Activated CD4-positive, CD25-positive, alpha-beta regulatory T cell (primary cell): ENCODE measurements at places on chromosomes 3 and 15.

DNA sequence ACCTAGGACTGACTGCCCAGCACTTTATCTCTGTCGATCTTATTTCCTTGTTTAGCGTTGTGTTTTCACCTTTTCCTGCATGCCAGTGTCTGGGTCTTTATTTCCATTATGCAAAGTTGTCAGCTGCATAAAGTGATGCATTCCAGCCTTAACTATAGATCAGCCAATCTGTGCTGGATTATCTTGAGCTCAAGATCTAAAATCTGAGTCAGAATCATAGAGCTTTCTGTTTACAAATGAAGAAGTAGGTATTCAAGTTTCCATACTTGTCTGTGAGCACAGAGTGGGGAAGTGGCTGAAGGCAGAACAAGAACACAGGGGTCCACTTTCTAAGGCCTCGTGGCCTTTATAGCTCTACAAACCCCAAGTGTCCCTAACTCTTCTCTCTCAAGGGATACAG is 82.4 kb upstream of the PLCL2 start:
- DNase-seq = no peak

DNA sequence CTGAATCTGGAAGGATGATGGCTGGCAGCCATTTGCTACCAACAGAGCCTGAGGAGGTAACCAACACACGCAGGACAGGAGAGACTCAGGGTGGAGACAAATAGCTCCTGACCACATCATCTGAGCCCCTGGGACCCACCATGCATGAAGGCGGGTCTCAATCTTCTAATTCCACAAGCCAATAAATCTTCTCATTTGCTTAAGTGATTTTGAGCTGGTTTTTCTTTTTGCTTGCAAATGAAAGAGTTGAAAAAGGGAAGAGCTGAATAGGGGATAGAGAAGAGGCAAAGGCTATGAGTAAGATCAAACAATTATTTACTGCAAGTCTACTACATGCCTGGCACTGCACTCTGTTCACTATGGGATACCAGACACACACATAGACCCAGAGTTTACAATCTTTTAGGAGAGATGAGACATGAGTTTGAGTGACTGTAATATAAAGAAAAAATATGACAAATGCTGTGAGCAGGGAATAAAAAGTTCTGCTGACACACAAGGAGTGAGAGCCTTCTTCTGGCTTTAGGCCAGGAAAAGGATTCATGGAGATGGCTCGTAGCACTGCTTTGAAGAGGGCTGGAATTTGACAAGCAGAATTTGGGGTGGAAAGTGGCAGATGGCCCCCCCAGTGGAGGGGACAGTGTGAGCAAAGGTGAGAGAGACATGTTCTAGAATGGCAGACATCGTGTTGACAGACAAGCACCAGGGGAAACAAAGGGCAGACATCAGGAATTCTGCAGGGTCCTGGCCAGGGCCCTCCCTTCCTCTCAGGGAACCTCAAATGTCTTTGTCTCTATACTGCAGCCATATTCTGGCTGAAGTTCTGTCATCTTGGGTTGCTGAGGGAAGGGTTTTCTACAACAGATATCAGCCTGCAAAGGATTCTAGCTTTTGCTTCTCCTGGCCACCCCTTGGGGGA is 69.8 kb upstream of the WNT5A start:
- DNase-seq = no peak

GRCh38 chr3:65277798-65278197 is 590.0 kb upstream of the ADAMTS9 start:
- DNase-seq = no peak

- no peak for DNase-seq
Measured at GRCh38 chr3:158810823-158811724, 9.2 kb downstream of the MFSD1 start.

- DNase-seq = no peak
Measured at GRCh38 chr3:144237351-144237750, 265.7 kb downstream of the DIPK2A start.

DNA sequence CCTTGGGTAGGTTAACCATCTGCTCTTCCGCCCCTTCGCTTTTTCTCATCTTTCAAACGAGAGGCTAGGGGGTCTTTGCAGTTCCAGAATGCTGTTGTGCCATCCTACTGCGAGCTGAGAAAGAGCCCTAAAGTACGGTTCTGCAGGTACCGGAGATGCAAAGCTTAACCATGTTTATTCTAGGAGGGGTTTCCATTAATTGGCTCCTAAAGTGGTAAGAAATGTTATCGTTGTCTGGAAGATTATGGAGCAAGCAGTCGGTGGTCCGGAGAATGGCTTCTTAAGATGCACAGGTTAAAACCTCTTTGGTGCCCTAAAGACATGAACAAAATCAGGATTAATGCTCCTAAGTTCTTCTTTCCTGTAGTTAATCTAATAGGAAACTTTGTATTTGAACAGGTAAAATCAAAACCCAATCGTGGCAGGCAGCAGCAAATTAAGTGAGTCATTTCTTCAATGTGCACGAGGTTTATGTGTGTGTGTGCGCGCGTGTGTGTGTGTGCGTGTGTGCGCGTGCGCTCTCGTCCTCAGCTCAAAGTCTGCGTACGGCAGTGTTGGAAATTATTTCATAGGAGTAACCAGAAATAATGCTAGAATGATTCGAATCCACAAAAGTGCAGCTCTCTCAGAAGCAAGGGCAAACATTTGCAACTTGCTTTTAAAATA is 772 bp downstream of the FAM81A start:
- no peak for DNase-seq

DNA sequence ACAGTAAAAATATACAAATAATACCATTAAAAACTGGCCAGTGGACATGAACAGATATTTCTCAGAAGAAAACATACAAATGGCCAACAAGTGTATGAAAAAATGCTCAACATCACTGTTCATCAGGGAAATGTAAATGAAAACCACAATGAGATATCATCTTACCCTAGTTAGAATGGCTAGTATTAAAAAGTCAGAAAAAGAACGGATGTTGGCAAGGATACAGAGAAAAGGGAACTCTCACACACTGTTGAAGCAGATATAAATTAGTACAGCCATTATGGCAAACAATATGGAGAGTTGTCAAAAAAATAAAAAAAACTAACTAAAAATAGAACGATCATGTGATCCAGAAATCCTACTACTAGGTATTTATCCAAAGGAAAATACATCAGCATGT is 222.7 kb upstream of the NAALADL2 start:
- no peak for DNase-seq

GRCh38 chr3:172221547-172221946 is 182.2 kb downstream of the FNDC3B start:
- no peak for DNase-seq

DNA sequence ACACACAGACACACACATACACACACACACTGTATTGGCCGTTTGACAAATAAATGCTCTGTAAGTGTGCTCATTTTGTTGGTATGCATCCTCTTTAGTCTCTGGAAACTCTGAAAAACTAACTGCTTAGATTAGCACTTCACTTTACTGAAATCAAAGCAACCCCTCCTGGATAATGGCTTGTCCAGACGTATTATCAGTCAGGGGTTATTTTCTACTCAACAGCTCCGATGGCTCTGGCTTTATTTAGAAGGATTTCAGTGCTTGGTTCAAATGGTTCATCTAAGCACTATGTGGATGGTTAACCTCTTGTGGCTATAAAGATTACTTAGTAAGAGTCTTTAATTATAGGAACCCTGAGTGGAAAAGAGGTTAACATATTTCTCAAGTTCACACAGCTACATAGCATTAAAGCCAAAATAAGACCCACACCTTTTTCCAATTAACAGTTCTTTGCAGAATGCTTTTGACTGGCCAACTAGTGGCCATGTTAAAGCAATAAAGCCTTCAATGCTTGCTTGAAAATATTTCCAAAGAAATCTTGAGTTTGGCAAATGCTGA is 516.1 kb upstream of the NAALADL2 start:
- DNase-seq = no peak

GRCh38 chr3:30199096-30199759 is 407.2 kb upstream of the TGFBR2 start:
- peak; percentile 58 for DNase-seq

DNA sequence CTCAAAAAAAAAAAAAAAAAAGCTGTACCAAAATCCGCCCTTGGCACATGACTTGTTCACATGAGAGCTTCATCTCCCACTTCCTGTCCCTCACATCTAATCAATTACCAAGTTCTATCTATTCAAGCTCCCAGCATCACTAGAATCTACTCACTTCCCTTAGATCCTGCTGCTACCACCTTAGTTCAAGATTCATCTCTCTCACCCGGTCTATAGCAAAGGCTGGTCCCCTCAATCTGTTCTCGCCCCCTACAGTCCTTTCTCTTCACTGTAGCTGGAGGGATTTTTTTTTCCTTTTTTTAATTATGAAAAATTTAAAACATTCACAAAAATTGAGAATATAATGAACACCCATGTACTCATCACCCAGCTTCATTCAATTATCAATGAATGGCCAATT is 16.7 kb upstream of the GPR160 start:
- no peak for DNase-seq
